ENCODE measurements at places on chromosomes 5 and 9.

GRCh38 chr9:92718086-92719001 is 46.3 kb downstream of the BICD2 start:
- no peak for DNase-seq

DNA sequence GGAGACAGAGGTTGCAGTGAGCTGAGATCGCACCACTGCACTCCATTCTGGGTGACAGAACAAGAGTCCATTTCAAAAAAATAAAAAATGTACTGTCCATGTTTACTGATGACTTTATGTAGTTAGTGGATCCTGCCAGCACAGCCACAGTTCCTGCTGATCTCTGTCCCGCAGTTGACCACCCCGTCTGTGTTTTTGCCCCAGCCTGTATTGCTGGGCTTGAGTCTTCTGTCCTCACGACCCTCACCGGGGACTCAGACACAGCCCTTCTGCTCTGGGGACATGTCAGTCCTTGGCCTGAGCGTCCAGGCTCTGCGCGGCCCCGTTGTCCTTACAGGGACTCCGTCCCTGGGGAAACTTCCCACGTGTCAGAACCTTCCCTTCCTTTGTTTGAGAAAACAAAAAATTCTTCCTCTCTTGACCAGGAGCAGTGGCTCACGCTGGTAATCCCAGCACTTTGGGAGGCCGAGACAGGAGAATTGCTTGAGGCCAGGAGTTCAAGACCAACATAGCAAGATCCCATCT is 14.5 kb downstream of the SURF6 start:
- no peak for DNase-seq

DNA sequence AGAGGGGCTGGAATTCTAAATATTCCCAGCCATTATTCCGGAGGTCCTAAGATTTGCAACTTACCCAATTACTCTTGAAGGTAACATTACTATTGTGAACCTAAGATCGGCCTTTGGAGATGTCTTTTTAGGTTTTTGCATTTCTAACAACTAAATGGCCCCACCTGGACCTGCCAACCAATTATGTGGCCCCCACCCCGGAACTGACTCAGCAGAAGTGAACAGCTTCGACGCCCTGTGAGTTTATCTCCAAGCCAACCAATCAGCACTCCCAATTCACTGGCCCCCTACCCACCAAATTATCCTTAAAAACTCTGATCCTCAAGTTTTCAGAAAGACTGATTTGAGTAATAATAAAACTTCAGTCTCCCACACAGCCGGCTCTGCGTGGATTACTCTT is 62.9 kb downstream of the NEURL1B start:
- no peak for DNase-seq

DNA sequence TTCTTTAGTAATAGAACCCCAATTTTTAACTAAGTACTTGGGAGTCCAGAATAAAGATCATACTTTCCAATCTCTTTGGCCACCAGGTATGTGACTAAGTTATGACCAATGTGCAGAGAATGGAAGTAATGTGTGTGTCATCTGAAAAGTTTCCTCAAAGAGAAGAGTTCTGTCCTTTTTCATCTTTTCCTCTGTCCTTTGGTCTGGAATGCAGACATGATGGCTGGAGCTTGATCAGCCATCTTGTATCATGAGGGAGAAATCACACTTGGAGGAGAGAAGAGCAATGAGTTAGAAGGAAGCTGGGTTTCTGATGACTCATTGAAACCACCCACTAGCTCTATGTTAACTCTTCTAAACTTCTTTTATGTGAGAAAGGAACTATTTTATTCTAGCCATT is 5.5 kb upstream of the CPEB4 start:
- DNase-seq = no peak

GRCh38 chr9:34796924-34797323 is 87.0 kb upstream of the CCL21 start:
- DNase-seq = no peak

DNA sequence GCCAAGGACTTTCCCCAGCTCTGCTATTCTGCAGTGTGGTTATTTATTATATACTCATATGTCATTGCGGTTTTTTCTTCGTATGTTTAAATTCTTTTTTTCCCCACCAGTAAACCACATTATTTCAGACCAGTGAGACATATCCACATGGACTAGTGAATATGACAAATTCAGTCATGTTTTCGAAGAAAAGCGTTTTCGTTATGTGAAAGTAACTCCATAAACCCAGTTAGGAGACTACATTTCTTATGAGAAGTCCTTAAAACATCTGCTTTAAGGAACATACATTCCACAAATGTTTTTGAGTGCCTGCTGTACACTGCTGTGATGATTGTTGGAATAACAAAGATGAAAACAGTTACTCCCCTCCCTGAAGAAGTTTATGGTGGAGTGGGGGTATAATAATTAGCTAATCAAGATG is 591.8 kb upstream of the CLINT1 start:
- no peak for DNase-seq

GRCh38 chr5:126676195-126676624 is 75.5 kb downstream of the PHAX start:
- peak; percentile 28 for DNase-seq

- DNase-seq = peak; percentile 55
These were observed 174.4 kb downstream of the CARTPT start for GRCh38 chr5:71893451-71893850.

- no peak for DNase-seq
These were observed 583.8 kb downstream of the BRINP1 start for GRCh38 chr9:118785456-118785855.

GRCh38 chr5:112276991-112277390 is 142.1 kb downstream of the EPB41L4A start:
- no peak for DNase-seq
